ENCODE measurements at places on chromosomes 12 and 14. TPM values are rescaled to one million over a fixed set of nuclear protein-coding genes. Genes with fewer than 3 reads are reported as not detected.

Gene TAS2R46
- total RNA-seq = 5.4 TPM

Gene TAS2R50
- total RNA-seq = 7.2 TPM

Gene SMCO3
- total RNA-seq = not detected

Gene KRT79
- not detected for total RNA-seq

Gene RASSF9
- total RNA-seq = 2.0 TPM

GRCh38 chr12:68349921-68350606, 17.9 kb upstream of the MDM1 start:
- DNase-seq = no peak

GRCh38 chr12:127238107-127238506, 1028.9 kb upstream of the TMEM132C start:
- DNase-seq = no peak

GRCh38 chr12:40194846-40195245, 30.0 kb upstream of the LRRK2 start:
- DNase-seq = no peak

DNA sequence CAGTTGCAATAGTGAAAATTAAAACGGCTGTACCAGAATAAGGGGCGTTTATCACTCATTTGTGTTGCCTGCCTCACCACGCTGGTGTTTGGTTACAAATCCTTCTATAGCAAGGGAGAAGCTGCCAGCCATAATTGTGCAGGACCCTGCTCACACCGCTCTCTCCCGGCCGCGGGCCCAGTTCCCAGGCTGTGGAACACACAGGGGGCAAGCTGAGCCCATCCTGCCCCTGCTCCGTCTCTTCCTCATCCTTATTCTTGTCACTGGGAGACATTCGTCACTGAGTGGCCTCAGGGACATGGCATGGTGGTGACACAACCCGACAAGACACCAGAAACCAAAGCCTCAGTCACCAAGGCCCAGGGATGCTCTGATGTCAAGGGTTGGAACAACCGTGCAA, 116.3 kb upstream of the FKBP4 start:
- no peak for DNase-seq
